Stimulated activated naive CD4-positive, alpha-beta T cell treated with Interleukin-2 at 50 U/mL for 16 hours (primary cell): ENCODE measurements at places on chromosomes 13 and 19.

DNA sequence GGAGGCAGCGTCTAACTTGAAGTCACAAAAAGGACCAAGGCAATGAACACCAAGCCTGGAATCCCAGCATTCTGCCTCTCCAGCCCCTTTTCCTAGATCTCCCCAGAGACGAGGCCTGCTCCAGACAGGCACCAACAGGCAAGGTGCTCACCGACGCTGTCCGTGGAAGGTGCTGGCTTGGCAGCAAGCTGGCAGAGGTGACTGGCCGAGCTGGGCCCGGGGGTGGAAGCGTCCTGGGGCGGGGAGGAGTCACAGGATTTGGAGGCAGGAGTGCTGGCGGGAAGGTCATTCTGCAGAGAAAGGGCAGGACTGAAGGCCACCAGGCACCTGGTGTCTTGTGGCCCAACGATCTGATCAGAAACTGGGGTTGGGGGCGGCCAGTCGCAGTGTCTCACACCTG, 18.2 kb downstream of the TLE2 start:
- no peak for DNase-seq

DNA sequence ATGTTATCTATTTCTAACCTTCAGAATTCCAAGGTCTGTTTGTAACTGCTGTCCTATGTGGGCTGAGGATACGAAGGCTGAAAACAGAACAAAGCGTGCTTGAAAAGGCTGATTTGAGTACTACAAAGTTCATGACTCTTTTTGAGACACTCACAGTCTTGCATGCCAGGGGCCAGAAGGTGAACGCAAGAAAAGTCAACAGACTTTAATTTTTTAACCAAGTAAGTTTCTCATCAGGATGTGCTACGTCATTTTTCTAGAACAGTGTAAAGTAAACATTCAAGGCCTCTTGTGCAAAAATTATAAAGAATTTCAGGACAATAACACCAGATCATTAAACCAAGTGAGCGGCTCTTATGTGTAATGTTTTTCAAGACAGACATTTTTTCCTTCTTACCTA, 163.5 kb downstream of the COG6 start:
- no peak for DNase-seq

DNA sequence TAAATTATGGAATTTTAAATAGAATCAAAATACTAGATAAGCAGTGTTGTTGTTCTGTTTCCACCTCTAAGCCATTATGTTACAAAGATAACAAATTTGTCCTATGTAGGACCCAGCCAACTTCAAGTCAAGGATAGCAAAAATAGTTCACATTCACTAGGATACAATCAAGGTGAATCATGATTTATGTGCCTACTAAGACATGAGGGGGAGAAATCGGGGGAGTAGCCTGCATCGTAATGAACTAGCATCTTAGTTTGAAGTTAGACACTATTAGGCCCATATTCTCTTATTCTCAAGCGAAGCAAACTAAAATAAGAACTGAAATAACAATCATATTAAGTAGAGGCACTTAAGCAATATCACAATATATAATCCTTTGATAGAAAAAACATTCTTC, 779.4 kb upstream of the PCDH9 start:
- no peak for DNase-seq

GRCh38 chr13:108859197-108860012, 230.0 kb downstream of the MYO16 start:
- no peak for DNase-seq

DNA sequence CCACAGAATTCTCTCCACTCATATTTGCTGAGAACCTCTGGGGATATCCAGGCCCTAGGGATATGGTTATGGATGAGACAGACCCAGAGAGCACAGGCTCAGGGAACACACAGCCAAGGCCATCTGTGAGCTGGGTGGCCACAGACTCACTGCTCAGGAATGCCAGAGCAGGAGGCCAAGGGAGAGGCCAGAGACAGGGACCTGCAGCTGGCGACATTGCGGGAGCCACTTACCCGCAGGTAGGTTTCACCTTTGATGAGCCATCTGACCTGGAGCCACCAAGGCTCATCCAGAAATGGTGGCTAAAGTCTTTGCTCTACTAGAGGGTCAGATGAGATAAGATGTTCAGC, 29.4 kb downstream of the CCNE1 start:
- no peak for DNase-seq

GRCh38 chr19:11504502-11505031, 1.1 kb downstream of the ZNF653 start:
- no peak for DNase-seq
